ENCODE measurements at places on chromosomes 2 and 18.
A peak's percentile ranks its signal among the peaks of the same experiment; 100 is the strongest.

DNA sequence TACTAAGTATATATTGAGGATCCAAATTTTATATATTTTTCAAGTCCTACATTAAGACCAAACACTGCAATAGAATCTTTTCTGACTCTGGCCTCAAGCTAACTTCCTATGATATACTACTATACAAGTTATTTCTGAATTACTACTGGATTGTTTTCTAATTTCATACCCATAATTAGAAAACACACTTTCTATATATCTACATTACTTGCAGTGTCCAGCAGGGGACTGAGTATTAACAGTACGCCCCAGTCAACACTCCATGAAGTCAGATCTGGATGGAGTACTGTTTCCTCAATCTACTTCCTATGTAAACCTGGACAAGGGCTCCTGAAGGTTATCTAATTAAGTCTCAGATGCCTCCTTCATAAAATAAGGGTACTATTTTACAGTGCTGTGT is 26.5 kb downstream of the RMP24 start:
- DNase-seq: no peak
- no peaks in the 10 kb centered on the region for H3K4me1 ChIP-seq
- no peaks in the 10 kb centered on the region for H3K27me3 ChIP-seq
- H3K36me3 ChIP-seq: no peaks in the 10 kb centered on the region
- H3K4me3 ChIP-seq: no peak overlapping the region

- H3K36me3 ChIP-seq: no peaks in the 10 kb centered on the region
- no peak overlapping the region for H3K4me3 ChIP-seq
- peaks cover 4% of the 10 kb centered on the region for H3K4me1 ChIP-seq
- H3K27me3 ChIP-seq: no peaks in the 10 kb centered on the region
- DNase-seq: no peak
Observed at GRCh38 chr2:72051971-72052505, 95.6 kb downstream of the CYP26B1 start.

DNA sequence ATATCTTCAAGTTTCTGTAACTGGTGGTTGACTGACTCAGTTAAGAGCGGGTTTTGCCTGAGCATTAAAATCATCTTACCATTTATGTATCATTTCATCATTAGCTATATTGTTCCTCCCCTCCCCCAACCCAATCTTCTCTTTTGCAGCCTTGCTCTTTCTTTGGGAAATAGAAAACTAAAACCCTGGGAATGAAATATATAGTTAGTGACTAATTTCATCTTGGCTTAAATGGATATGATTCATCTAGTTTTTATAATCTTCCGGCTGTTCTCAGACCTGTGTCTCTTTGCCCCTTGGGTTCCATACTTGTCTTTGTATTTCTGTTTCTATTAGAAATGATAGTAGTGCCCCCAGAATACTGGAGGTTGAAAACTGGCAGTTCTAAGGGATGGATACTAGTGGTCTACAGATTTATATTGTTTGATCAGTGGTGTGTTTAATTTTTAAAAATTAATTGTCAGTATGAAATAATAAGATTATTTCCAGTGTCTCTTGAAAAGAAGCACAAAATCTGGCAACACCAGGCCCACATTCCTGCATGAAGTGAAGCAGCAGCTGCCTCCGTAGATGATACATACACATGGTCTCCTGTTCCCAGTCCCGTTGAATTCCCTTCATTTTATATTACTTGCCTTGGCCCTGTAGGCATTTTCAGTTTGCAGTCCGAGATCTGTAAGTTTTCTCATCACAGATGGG is 44.5 kb downstream of the PHLPP1 start:
- no peaks in the 10 kb centered on the region for H3K27me3 ChIP-seq
- H3K4me3 ChIP-seq: no peak overlapping the region
- no peaks in the 10 kb centered on the region for H3K36me3 ChIP-seq
- no peak for DNase-seq
- H3K4me1 ChIP-seq: no peaks in the 10 kb centered on the region

GRCh38 chr18:6633310-6633709 is 96.2 kb upstream of the ARHGAP28 start:
- no peak overlapping the region for H3K4me3 ChIP-seq
- H3K27me3 ChIP-seq: no peaks in the 10 kb centered on the region
- no peaks in the 10 kb centered on the region for H3K36me3 ChIP-seq
- no peak overlapping the region for H3K27ac ChIP-seq

DNA sequence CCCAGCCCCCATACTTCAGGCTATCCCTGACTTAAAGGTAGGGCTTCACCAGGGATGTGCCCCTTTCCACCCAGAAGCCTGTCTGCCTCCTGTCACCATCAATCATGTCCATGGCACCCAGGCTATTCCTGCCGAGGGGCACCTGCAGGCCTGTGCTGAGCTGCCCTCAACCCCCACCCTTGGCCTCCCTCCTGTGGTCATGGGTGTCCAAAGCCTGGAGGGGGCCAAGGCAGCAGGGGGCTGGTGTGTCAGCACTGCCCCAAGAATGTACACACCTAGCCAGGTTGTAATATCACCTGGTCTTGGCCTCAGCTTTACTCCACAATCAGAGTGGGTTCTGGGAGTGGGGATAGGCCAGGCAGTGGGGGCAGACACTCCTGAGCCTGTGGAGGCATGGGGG is 69.3 kb downstream of the SUCLG1 start:
- H3K4me1 ChIP-seq: no peaks in the 10 kb centered on the region
- DNase-seq: no peak
- no peaks in the 10 kb centered on the region for H3K27me3 ChIP-seq
- no peak overlapping the region for H3K4me3 ChIP-seq
- H3K36me3 ChIP-seq: no peaks in the 10 kb centered on the region

GRCh38 chr18:13273800-13274199 is 55.2 kb downstream of the LDLRAD4 start:
- DNase-seq: peak; percentile 40
- no peaks in the 10 kb centered on the region for H3K36me3 ChIP-seq
- H3K4me1 ChIP-seq: peaks cover 11% of the 10 kb centered on the region
- H3K27ac ChIP-seq: peak overlapping the region; percentile 8
- no peaks in the 10 kb centered on the region for H3K27me3 ChIP-seq

DNA sequence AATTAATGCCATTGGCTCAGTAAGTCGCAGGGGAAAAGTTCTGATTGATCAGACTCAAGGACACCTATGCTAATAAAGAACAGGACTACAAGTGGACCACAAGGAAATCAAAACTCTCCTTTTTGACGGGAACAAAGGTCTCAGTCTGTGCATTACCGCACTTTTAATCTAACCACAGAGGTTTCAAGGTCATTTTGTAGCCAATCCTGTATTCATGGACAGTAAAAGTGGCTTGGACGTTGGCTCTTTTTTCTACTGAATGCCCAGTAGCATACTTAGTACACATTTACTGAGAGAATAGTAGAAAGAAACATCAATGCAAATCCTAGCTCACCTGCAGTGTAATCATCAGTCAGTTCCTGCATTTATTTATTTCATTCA is 471.9 kb downstream of the PID1 start:
- H3K36me3 ChIP-seq: no peaks in the 10 kb centered on the region
- DNase-seq: no peak
- no peak overlapping the region for H3K4me3 ChIP-seq
- no peaks in the 10 kb centered on the region for H3K27me3 ChIP-seq
